ENCODE measurements at places on chromosomes 7 and 10.

- no peak for DNase-seq
Observed at GRCh38 chr10:23676296-23676695, 237.4 kb downstream of the OTUD1 start.

- DNase-seq: no peak
Observed at GRCh38 chr7:75961218-75961617, 33.2 kb downstream of the TMEM120A start.

DNA sequence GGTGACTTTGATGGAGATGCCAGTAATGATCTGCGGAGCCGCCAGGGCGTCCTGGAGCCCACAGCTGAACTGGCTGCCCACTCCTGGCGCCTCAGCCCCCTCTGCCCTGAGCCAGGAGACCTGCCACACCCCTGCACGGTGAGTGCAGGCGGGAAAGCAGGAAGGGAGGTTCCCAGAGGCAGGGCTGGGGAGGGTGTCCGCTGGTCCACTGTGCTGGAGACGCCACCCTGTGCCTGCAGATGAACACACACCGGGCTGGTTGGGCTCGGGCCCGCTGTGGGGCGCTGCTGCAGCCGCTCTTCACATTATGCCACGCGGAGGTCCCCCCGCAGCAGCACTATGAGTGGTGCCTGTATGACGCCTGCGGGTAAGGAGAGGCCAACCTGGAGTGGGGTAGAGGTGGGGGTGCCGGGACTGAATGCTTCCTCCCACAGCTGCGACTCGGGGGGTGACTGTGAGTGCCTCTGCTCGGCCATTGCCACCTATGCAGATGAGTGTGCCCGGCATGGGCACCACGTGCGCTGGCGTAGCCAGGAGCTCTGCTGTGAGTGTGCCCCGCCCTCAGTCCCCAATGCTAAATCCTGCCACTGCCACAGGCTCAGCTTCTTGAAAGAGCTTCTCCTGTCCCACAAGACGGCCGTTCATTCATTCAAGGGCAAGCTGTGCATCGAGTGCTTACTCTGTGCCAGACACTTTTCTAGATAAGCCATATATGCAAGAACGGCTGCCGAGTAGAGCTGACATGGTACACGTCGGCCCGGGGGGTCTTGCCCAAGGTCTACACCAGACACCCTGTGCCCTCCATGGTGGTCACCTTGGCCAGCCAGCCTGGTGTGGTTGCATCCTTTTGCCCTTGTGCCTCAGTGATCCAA, 14.3 kb upstream of the ZNF467 start:
- DNase-seq: no peak

DNA sequence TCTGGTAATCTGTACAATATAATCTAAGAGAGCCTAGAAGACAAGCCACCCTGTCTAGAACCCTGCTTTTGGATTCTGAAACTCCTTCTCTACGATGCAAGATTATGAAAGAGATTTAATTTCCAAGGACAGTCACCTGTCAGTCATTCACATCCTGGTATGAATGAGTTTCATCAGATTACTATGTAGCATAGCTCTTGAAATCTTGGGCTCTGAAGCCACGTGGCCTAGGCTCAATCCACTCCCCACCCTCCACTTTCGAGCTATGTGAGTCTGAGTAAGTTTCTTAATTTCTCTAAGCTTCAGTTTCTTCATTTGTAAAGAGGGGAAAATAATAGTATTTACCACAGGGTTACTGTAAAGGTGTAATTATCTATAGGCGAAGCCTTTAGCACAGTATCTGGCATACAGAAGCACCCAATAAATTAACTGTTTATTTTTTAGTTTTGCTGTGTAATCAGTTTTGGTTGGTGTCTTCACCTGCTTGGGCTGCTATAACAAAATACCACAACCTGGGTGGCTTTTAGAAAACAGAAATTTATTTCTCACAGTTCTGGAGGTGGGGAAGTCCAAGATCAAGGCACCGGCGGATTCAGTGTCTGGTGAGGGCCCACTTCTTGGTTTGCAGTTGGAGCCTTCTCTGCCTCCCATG, 71.3 kb downstream of the MYOF start:
- DNase-seq: no peak

DNA sequence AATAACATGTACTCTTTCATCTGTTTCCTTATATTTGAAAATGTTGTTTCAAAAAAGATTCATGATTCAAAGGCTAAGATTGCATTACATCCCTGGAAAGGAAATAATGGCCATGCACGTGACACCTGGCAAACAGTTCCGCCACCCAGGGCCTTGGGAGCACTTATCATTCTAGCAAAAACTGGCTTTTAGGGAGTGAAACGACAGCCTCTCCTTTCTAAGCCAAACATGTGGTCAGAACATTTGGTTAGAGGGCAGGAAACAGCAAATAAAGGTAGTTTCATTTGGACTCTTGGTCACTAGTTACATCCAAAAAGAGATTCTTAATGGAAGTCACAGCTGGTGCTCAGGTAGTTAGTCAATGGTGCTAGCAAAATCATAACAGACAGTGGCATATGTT, 83.5 kb downstream of the FAS start:
- no peak for DNase-seq

GRCh38 chr10:124696446-124697392, 47.5 kb downstream of the FAM53B start:
- DNase-seq: no peak

DNA sequence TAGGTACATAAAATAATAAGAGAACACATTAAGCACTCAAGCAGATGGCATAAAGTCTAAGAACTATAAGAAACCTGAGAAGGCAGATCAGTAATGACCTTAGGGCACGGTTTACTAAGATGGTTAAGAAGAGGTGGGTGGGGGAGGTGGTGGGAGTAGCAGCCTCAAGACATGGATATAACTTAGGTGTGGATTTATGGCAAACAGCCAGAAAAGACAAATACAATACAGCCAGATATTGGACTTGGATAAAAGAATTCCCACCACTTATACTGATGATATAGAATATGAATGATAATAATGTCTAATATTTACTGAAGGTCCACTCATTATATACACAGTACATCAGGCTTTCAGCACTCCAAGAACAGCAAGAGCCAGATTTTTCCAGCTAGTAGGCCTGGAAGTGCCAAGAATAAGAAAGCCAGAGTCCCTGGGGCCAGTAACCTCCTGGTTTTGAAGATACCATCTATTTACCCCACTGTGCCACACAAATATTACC, 11.9 kb downstream of the DPY19L1 start:
- DNase-seq: no peak

DNA sequence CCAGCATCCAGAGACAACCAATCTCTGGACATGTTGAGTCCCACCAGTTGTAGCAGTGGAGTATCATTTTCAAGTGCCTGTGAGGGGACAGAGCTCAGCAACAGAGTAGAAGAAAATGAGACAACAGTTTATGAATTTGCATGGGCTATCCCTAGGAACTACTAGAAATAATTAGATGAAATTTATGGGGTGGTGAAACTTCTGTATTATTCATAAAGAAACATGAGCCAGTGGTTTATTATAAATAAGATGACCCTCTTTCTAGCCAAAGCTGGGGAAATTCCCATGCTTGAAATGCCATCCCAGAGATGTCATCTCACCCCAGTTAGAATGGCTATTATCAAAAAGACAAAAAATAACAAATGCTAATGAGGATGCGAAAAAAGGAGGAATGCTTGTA, 55.1 kb upstream of the ITGB8 start:
- DNase-seq: no peak

- DNase-seq: no peak
Observed at GRCh38 chr7:43905209-43905946, 1.0 kb downstream of the URGCP start.

DNA sequence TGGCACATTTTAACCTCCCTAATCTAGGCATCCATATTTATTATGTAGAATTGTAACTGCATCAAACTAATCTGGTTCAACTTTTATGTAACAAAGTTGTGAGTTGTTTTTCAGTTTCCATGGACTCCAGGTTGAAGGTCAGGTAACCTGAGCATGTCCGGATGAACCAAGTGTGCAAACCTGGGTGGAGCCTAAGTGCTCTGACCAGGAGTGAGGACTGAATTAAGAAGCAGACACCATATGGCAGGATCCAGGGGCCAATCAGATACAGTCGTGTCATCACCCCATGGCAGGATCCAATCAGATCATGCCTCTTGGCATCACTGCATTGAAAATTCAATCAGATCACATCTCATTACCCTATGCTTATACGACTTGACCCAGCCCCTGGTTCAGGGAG, 41.2 kb upstream of the PHYHIPL start:
- DNase-seq: no peak

DNA sequence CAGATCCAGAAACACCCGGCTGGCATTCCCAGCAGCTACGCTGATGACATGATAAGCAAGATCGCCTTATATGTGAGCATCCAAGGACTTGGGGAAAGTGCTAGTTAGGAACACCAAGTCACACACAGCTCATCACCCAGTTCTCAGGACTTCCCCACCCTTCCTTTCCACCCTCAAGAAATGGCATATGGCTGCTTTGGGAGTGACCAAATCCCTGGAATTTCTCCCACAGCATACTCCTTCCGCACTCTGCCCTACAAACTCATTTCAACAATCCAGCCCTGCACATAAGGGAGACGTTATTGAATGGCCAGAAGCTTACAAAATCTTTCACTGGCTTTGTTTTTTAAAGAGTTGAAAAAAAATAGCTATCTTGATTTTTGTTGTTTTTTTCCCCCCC, 4.2 kb downstream of the ITIH5 start:
- DNase-seq: no peak

GRCh38 chr10:475709-476454, 213.6 kb downstream of the DIP2C start:
- DNase-seq: no peak

- DNase-seq: no peak
Observed at GRCh38 chr7:128025819-128026218, 5.4 kb downstream of the LRRC4 start.

- no peak for DNase-seq
Observed at GRCh38 chr7:66505531-66506451, 122.9 kb upstream of the KCTD7 start.

- no peak for DNase-seq
Observed at GRCh38 chr7:149277871-149278270, 15.9 kb downstream of the ZNF783 start.

DNA sequence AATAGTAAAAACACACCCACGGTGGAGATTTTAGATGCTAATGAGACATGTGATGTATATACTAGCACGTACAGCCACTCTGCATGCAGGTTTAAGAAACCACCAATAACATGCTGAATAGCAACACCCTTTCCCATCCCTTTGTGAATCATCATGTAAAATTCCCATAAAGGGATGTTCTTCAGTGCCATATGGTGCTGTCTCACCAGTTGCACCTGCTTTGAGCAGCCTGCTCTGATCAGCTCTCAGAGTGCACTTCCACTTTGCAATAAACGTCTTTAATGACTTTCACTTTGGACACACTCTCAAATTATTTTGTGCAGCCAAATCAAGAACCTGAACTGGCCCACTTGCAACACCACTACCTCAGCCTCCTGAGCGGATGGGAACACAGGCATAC, 615.0 kb downstream of the ANKRD7 start:
- no peak for DNase-seq

DNA sequence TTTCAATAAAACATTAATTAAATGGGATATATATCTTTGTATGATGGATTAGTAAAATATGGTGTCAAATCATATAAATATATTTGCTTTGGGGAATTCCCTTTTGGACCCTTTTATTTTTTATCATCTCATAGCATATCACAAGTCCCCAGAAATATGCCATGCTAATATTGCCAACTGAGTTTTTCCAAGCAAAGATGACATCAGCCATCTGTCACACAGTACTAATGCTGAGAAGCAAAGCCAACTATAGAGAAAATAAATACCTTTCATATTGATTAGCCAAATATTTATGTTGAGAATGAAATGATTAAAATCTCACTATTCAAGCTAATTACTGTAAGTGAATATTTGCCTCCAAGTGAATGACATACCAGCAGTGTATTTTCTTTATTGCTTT, 575.3 kb downstream of the ETV1 start:
- no peak for DNase-seq

GRCh38 chr7:26153823-26154783, 2.1 kb downstream of the NFE2L3 start:
- no peak for DNase-seq

- no peak for DNase-seq
Observed at GRCh38 chr10:125562737-125563136, 120.2 kb downstream of the TEX36 start.

DNA sequence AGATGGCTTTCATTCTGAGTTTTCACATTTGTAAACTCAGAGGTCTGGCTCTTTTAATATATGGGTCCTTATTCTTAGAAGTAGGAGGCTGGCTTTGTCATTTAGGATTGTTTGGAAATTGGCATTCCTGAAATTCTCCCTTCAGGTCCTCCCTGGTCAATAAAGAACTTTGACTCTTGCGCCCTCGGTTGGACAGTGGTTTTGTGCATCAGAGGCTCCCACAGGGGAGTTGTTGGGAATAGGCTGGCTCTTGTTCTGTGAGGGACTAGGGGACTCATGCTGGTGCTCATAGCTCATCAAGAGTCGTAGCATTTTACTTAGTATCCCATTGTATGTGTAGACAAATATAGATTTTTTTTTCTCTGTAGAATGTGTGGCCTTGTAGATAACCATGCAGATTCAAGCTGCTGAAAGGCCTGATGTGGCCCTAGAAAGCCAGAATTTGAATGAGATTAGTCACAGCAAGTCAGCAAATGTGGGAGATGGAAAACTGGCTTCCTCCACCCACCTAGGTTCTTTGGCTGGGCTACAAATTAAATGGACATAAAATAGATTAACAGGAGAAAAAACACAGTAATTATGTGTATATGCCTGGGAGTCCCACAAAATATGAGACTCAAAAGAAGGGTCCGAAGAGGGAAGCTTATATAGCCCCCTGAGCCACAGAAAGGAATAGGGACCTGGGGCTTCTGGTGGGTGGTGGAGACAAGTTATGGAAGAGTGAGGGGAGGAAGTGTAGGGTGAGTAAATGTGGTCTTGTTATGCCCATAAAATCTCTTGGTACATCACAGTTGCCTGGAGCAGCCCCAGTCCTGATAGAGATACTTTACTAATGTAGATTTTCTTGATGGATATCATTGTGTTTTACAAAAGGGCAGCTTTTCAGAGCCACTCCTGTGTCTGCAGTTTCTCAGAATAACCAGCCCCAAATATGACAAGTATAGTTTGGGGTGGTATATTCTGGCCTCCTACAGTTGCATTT, 94.6 kb upstream of the BTBD16 start:
- no peak for DNase-seq

GRCh38 chr7:139294241-139294640, 46.9 kb upstream of the FMC1 start:
- DNase-seq: no peak

GRCh38 chr7:102473271-102473991, 5.3 kb downstream of the POLR2J start:
- DNase-seq: no peak

- no peak for DNase-seq
Observed at GRCh38 chr10:44313761-44314165, 71.1 kb downstream of the CXCL12 start.

- no peak for DNase-seq
Observed at GRCh38 chr10:80530251-80530650, 7.5 kb upstream of the SH2D4B start.
